Motor neuron (in vitro differentiated cells): ENCODE measurements at places on chromosomes 2 and 18. TPM values are rescaled to one million over a fixed set of nuclear protein-coding genes. Genes with fewer than 3 reads are reported as not detected.

Gene ABCG5
- 0.09 and 0.26 TPM in 2 replicates for total RNA-seq

Gene ITPRID2
- total RNA-seq = 27.2 and 32.5 TPM in 2 replicates

Gene CD8B2
- total RNA-seq = 0.14 and 0.15 TPM in 2 replicates

Gene CDCA7
- 6.0 and 6.2 TPM in 2 replicates for total RNA-seq

Gene GALNT5
- 0.36 and 0.52 TPM in 2 replicates for total RNA-seq

Gene MYL1
- total RNA-seq = not detected in 2 replicates

Gene CHST10
- 18.6 and 20.0 TPM in 2 replicates for total RNA-seq

Gene ALPP
- not detected in 2 replicates for total RNA-seq

Gene IFIH1
- 0.63 and 0.90 TPM in 2 replicates for total RNA-seq

Gene IGFBP5
- total RNA-seq = 3.3 and 4.8 TPM in 2 replicates

Gene RGPD3
- total RNA-seq = 0.27 and 0.29 TPM in 2 replicates

Gene SNED1
- 5.6 and 10.7 TPM in 2 replicates for total RNA-seq

Gene C1GALT1C1L
- 1.2 and 2.1 TPM in 2 replicates for total RNA-seq
